ENCODE measurements at places on chromosomes 12 and 14.

DNA sequence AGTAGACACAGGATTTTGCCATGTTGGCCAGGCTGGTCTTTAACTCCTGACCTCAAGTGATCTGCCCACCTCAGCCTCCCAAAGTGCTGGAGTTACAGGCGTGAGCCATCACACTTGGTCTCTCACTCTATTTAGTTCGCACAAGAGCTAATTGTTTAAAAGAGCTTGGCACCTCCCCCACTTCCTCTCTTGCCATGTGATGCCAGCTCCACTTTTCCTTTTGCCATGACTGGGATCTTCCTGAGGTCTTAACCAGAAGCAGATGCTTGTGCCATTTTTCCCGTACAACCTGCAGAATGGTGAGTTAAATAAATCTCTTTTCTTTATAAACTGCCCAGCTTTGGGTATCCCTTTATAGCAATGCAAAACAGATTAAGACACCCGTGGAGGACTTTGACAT, 200.1 kb upstream of the FRMD6 start:
- no peak for DNase-seq

GRCh38 chr14:68340262-68340661, 452.6 kb downstream of the ZFP36L1 start:
- no peak for DNase-seq

DNA sequence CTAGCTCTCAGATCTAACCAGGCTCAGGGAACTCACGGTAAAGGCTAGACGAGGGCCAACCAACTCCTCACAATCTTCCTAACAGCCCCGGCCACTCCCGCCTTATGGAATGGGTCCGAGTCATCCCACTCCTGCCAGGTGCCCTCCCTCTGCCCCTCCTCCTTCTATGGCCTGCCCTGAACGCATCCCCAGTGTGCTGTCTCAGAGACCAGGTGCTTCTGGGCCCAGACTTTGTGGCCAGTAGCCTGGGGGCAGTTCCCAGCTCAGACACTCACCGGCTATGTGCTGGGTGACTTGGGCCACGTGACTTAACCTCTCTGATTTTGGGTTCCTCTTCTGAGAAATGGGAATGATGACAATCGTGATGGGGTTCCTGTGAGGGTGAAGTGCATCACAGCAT, 22.5 kb downstream of the PAPLN start:
- no peak for DNase-seq

- no peak for DNase-seq
Measured at GRCh38 chr12:70487440-70487839, 121.3 kb downstream of the KCNMB4 start.

GRCh38 chr14:21015312-21015711, 9.5 kb downstream of the NDRG2 start:
- no peak for DNase-seq

- DNase-seq, result no peak
Measured at GRCh38 chr12:122001466-122002209, 20.0 kb upstream of the BCL7A start.

All from NCI-H1092 treated with DMSO at 0.1 percent for 48 hours (cell line).